ENCODE measurements at places on chromosomes 1 and 21.

DNA sequence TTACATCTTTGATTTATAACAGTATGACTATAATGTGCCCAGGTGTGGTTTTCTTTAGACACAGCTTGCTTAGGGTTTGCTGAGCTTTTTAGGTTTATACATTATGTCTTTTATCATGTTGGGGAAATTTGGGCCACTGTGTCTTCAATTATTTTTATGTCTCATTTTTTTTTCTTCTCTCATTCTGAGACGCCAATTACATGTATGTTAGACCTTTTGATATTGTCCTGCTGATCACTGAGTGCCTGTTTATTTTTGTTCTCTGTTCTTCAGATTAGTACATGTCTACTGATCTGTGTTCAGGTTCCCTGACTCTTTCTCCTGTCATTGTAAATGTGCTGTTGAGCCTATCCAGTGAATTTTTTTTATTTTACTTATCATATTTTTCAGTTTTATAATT, 36.1 kb downstream of the TNNT2 start:
- DNase-seq = no peak

- DNase-seq = no peak
Observed at GRCh38 chr1:173175514-173176145, 31.5 kb downstream of the TNFSF4 start.

- DNase-seq = peak; percentile 76
Observed at GRCh38 chr1:19772053-19772452, 27.7 kb downstream of the TMCO4 start.

DNA sequence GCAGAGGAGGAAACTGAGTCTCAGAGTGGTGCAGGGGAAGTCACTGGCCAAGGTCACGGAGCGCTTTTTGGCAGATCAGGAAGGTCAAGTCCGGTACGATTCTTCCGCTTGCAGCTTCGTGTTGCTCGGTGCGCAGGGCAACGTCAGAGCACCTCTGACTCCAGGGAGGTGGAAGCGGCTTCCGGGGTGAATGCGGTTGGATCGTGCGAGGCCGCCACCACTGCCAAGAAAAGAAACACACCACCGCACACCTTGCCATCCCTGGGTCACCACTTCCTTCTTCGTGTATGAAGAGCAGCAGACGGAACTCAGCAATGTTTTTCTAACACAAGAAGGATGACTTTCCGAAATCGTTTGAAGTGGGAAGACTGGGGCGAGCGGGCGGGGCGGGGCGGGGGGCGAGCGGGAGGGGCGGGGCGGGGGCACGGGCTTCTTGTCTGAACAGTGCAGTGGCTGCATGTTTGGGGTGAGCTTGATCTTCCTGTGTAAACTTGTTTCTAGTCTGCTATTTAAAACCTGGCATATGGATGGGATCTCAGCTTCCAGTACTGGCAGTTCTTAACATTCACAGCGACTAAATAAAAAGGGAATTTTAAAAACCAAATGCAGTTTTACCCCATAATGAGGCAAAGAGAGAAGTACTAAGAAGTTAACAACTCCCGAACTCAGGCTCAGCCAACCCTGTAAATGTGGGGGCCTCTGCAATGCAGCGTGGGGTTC, 300.0 kb downstream of the RRAGC start:
- DNase-seq = peak; percentile 29

- no peak for DNase-seq
Observed at GRCh38 chr1:151908228-151908691, 1.1 kb downstream of the THEM4 start.

DNA sequence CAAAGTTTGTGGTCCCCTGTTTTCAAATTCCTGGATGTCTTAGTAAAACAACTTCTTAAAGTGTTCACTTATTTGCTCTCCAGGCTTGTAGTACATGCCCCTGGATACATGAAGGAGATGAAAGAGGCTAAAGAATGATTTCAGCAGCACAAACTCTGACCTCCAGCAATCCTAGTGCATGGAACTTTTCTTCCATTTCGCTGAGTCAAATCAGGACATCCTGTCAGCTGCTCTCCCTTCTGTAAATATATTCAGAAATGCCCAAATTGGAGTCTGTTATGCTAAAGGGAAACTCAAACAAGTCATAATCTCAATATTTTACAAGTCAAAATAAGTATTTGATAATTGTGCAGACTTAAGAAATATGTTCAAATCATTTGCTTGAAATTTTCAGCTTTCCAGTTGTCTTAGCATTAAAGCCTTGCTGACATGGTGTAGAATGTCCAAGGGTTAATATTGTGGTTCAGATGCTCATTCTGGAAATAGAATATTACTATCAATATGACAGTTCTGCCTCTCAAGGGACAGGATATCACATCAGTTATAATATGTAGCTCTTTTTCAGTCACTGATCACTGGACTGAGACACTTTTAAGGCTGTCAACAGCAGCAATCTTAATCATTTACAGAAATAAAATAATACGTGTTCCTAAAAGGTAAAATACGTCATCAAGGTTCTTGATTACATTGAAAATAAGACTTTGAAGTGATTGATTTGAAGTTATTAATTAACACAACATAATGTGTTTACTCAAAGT, 1157.3 kb downstream of the PLA2G4A start:
- no peak for DNase-seq

GRCh38 chr1:116508984-116509980, 61.5 kb downstream of the CD58 start:
- no peak for DNase-seq

DNA sequence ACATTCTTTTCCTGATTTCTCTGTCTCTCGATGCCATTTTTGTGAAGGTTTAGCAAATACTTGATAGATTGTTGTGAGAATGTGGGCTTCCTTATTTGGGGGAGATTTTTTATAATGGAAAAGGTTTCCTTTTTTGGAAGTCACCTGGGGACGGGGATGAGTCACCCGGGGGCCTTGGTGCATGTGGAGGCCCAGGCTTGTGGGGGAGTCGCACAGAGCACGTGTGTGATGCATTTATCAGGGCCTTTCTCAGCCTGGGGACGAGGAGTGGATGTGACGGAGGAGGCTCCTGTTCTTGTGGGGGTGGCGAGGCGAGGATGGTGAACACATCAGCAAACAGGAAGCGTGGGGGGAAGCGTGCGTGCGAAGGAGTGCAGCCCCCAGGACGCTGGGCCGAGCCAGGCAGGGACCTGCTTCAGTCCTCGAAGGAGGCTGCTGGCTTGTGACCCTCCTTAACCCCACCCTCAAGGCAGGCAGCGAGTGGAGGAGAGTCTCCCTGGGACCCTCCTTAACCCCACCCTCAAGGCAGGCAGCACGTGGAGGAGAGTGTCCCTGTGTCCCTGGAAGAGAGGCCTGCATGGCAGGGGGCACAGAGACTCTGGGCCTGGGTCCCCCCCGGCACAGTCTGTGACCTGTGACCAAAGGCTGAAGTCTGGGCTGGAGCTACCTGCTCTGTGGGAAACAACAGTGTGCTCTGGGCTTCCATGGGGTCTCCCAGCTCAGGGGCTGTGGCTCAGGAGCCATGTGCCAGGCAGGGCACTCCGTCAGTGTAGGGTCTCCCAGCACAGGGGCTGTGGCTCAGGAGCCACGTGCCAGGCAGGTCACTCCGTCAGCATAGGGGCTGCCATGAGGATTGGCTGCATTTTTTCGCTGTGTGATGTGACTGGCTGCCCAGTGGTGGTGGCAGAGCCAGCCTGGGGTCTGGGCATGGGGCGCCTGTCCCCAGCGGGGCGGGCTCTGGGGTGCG, 57.2 kb downstream of the AGPAT3 start:
- no peak for DNase-seq

- peak; percentile 82 for DNase-seq
Observed at GRCh38 chr1:36609241-36610027, 126.7 kb upstream of the CSF3R start.

DNA sequence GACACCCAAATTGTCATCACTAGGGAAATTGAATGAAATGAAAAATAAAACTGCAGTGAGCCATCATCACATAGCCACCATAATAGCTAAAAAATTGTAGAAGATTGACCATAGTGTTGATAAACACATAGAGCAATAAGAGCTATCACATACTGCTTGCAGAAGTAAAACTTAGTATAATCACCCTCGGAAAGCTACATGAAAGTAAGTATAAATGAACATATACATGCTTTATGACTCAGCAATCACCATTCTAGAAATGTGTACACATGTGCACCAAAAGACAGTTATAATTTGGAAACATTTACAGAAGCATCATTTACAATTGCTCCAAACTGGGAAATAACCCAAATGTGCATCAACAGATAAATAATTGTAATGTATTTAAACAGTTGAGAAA, 153.1 kb upstream of the LRRC7 start:
- DNase-seq = no peak

DNA sequence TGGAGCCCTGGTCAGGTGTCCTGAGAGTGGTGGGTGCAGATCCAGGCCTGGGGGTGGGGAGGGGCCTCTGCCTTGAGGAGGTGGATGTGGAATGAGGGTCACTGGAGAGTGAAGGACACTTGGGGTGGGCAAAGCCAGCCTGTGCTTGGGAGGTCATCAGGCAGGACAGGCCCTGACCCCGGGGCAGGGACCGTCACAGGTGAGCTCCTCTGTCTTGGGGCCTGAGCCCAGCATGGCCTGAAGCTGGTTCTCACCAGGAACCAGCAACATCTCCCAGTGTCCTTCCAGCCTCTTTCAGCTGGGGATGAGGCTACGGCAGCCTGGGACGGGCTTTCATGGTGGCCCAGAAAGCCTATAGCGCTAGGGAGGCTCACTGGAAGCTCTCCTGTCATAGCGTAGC, 831 bp upstream of the KRTAP10-2 start:
- no peak for DNase-seq

DNA sequence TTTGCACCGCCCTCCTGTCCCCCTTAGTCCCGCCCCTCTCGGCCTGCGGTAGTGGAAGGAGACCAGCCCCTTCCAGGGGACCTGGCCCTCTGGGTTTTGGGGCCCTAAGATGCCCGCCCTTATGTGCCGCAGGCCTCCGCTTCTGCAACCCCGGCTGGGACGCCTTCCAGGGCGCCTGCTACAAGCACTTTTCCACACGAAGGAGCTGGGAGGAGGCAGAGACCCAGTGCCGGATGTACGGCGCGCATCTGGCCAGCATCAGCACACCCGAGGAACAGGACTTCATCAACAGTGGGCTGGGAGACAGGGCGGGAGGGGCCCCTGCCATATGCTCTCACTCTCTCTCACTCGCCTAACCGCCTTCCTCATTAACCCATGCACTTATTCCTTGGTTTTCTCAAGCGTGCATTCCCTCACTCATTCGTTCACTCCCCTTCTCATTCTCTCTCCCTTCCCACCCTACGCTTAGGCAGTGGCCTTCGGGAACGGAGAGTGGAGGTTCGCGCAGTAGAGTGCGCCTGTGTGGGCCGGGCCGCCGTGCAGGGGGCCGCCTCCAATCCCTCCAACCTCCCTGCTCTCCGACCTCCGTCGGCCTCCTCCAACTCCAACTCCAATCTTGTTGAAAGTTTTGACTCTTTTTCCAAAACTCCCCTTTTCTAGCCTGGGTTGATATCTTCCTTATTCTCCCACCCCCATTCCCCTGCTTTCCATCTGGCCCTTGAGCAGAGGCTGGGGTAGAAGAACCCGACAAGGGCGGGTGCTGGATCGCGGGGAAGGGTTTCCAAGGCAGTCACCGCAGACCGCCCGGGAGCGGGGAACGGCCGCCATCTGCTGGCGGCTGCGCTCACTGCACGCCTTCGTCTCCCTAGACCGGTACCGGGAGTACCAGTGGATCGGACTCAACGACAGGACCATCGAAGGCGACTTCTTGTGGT, 15.2 kb downstream of the BCAN start:
- DNase-seq = peak; percentile 85

- DNase-seq = no peak
Observed at GRCh38 chr1:155389826-155390225, 69.1 kb downstream of the RUSC1 start.

GRCh38 chr1:165063181-165063965, 293.1 kb downstream of the LMX1A start:
- DNase-seq = no peak

DNA sequence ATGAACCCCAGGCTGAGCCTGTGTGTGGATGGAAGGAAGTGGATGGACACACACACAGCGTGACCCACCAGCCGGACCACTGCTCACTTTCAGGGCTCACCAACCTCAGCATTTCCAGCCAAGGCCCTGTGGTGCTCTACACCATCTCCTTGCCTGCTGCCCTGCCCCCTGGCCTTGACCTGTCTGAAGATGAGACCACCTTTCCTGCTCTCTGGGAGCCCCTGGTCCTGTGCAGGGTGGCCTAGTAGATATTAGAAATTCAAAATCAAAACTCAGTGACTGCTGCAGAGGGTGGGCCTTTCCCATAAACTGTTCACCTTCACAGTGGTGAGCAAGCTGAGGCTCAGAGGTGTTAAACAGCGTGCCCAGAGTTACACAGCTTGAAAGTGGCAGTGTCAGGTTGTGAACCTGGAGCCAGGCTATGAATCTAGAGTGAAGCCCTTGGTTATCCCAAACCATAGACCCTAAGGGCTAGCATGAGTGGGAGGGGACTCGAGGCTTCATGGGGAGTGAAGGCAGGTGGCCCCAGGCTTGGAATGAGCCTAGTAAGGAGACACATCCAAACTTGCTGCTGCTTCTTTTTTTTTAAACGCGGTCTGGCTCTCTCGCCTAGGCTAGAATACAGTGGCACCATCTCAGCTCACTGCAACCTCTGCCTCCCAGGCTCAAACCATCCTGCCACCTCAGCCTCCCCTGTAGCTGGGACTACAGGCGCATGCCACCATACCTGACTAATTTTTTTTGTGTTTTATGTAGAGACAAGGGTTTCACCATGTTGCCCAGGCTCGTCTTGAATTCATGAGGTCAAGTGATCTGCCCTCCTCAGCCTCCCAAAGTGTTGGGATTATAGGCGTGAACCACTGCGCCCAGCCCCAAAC, 41.5 kb downstream of the MAN1C1 start:
- DNase-seq = no peak

- DNase-seq = no peak
Observed at GRCh38 chr1:163914785-163915413, 593.1 kb downstream of the NUF2 start.

- no peak for DNase-seq
Observed at GRCh38 chr1:12764016-12764415, 9.5 kb upstream of the PRAMEF12 start.

- DNase-seq = no peak
Observed at GRCh38 chr1:114758256-114758832, 560 bp upstream of the CSDE1 start.

DNA sequence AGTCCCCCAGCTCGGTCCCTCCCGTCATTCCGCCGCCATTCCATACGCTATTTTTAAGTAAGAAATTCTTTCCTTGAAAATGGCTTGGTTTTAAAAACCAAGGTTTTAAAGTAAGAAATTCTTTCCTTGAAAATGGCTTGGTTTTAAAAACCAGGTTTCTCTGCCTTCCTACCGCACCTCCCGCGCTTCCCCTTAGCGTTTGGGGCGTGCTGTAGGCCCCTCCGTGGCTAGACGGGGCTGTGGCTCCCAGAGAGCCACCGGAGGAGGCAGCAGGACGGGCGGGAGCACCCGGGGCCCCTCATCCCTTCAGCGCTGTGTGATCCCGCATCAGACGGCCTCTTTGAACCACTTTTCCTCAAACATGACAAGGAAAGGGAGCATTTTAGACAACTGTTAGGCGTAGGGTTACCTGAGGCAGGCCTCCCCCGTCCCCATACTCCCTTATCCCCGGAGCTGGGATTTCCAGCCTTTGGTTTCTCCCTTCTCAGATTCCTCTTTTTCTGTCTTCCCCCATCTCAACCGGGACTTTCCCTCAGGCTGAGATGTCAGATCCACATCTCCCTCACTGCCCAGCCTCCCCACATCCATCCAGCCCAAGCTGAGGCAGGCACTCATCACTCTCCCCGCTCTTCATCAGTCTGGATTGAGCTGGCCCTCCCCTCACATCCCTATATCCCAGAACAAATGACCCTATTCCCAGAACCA, 541 bp upstream of the CD58 start:
- no peak for DNase-seq
